ENCODE measurements at places on chromosomes 2 and 18.
A peak's percentile ranks its signal among the peaks of the same experiment; 100 is the strongest.

- DNase-seq, result no peak
Measured at GRCh38 chr2:62654876-62655359, 50.6 kb upstream of the EHBP1 start.

- DNase-seq, result no peak
Measured at GRCh38 chr18:45107425-45107824, 426.7 kb downstream of the SETBP1 start.

DNA sequence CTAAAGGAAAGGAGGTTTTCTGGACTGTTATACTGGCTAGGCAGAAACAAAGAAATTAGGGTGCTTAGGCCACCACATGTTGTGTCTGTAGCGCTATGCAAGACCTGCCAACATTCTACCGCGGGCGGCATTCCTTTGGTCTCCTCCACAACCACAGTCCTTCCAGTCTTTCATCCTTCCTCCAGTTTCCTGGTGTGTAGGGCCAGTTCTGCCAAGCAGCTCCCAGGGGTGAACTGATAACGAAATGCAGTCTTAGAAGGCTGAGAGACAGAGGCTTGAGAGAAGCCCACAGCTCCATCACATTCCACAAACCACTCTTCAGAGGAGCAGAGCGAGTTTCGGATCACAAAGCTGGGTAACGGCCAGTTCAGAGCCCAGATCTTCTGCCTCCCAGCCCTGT lies 19.5 kb upstream of the CXXC1 start:
- DNase-seq, result no peak

DNA sequence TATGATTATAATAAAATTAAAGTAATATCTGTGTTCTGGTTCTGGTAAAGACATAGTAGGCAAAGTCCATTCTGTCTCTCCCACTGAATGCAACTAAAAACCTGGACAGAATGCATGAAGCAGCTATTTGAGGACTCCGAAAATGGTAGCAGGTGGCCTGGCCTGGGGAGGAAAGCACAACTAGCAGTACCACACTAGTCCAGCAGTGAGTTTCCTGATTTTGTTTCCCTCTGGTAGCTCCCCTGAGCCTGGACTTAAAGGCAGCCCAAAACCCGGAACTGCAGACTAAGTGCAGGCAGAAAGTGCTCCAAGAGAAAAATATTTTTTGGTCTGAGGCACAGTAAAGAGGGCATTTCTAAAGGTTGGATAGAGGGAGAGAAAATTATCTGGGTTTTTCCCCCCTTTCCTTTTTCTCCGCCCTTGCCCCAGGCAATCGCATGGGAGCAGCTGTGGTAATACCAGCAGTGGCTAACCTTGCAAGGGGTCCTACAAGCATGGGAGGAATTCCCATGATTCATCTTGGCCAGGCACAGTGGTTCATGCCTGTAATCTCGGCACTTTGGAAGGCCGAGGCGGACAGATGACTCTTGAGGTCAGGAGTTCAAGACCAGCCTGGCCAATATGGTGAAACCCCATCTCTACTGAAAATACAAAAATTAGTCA lies 32.3 kb downstream of the ASXL2 start:
- DNase-seq, result no peak

GRCh38 chr2:27282892-27283291 lies 663 bp downstream of the TRIM54 start:
- DNase-seq, result no peak

GRCh38 chr18:39945076-39945475 lies 2010.0 kb upstream of the PIK3C3 start:
- DNase-seq, result no peak

DNA sequence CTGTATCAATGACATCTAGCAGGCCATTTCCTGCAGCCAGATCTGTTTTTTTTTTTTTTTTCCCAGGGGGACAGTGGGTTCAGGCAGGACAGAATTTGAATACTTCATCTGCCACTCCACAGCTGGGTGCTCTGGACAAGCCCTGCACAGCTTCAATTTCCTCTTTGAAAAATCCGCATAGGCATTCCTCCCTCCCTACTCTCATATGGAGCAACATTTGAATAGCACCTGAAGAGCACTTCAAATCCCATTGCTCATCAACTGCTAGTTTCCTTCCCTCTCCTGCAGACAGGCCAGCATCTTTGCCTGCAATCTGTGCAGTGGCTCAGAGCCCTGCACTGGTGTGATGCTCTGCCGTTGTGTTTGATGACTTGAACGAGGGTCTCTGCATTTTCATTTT lies 326.3 kb downstream of the TSN start:
- DNase-seq, result no peak

DNA sequence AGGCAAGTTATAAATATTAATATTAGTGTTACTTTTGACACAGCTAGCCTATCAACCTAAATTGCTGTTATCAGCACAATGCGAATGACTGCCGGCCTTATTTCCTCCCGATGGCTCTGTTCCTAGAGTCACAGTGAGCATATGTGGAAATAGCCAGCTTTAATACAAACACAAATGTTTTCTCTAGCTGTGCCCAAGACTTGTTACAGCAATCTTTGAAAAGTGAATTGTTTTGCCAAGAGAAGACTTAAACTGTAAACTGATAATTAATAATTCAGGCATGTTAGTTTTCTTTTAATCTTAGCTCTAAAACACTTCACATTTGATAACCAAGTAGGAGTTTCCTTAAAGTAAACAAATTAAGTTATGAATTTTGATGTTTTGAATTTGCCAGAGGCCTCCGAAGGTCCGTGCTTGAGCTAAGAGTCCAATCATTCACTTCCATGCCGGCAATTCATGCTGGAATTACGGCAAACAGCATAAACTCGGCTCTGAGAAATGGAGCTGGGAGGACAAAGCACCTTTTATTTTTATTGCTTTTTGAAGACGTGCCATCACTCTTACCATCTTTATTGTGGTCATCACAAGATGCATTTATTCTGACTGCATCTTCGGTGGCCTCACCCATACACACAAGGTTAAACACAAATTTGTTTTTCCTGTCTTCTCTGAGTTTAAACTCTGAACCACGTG lies 184.5 kb upstream of the CWC22 start:
- DNase-seq, result peak; percentile 48

DNA sequence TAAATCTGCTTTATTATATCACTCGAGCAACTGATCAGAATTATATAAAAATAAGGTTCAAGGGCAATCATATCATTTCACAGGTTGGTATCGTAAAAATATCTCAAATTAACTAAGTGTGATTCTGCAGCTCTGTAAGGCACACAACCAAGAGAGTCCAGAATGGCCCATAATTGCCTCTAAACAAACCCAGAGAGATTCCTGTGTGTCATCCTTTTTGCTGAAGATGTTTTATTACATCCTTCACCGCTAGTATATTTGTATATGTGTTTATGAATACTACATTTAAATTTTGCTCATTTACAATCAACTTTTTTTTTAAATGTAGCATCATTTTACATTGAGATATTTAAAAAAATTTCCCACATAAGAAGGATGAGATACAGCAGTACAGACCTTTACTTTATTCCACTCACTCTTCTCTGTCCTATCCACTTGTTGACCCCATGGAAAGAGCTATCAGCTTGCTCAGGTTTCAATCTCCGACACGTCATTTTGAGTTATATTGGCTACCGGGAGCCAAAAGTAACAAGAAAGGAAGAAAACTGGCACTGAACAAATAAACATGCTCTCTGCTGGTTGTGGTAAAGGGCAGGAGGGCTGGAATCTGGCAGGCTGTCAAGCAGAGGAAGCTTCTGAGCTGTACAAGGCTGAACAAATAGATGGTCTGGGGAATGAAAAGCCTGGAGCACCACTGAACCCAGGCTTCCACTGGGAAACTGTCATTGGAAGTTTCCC lies 23.1 kb downstream of the PLA2R1 start:
- DNase-seq, result peak; percentile 81

GRCh38 chr18:30925795-30926194 lies 116.7 kb downstream of the DSC3 start:
- no peak for DNase-seq

GRCh38 chr2:241116606-241117560 lies 14.8 kb upstream of the MTERF4 start:
- DNase-seq, result no peak

- no peak for DNase-seq
Measured at GRCh38 chr2:179237209-179237946, 27.3 kb downstream of the SESTD1 start.

GRCh38 chr18:47077111-47077510 lies 41.7 kb upstream of the ELOA2 start:
- DNase-seq, result no peak

DNA sequence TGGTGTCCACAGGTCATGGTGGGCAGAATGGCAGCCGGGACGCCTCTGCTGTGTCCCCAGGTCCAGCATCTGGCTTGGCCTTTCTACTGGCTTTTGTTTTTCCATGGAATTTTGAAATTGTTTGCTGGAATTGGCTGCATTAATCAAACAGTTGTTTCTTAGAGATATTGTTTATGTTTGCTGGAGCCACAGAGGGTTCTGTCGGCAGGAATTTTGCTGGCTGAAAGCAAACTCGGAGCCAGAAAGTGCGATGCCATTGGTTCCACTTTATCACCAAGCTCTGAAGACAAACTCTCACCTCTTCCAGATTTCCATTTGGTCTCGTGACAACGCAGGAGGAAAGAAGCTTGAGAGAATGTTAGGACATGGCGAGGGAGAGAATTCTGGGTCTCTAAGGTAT lies 199.2 kb upstream of the COPS8 start:
- DNase-seq, result no peak

- DNase-seq, result no peak
Measured at GRCh38 chr2:96701636-96702035, 38.2 kb downstream of the LMAN2L start.

DNA sequence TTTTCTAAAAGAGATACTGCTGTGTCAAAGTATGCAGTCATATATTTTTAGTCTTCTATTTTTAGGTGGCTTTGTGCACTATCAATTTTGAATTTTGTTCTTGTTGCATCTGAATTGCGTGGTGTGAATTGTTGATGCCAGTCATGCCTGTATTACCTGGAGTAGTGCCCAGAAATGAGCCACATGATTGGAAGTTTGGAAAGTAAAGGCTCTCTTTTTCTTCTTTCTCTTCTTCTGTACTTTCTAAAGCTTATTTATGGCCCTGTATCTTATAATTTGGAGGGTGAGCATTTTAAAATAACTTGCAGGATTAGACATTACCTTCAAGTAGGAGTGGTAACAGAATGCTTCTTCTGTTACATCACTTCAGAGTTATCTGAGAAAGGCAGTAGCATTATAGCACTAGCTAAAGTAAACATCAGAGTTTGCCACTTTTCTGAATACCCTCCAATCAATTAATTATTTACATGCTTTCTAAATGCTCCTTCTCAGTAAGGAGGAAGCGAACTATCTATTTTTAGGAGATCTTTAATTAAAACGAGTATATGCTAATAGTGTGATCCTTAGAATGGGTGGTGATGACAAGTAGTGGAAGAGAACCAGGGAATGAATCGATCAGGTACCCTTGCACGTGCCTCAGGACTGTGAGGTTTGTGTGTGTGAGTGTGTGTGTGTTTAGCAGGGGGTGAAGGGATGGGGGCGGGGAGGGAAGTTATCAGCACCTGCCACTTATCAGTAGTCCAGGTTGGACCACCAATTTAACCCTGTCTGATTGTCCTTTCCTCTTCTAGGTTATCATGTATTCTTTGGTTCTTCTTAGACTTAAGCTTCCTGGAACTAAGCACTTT lies 112.5 kb downstream of the MAP3K20 start:
- peak; percentile 63 for DNase-seq

GRCh38 chr2:226906163-226906693 lies 70.4 kb downstream of the RHBDD1 start:
- no peak for DNase-seq

DNA sequence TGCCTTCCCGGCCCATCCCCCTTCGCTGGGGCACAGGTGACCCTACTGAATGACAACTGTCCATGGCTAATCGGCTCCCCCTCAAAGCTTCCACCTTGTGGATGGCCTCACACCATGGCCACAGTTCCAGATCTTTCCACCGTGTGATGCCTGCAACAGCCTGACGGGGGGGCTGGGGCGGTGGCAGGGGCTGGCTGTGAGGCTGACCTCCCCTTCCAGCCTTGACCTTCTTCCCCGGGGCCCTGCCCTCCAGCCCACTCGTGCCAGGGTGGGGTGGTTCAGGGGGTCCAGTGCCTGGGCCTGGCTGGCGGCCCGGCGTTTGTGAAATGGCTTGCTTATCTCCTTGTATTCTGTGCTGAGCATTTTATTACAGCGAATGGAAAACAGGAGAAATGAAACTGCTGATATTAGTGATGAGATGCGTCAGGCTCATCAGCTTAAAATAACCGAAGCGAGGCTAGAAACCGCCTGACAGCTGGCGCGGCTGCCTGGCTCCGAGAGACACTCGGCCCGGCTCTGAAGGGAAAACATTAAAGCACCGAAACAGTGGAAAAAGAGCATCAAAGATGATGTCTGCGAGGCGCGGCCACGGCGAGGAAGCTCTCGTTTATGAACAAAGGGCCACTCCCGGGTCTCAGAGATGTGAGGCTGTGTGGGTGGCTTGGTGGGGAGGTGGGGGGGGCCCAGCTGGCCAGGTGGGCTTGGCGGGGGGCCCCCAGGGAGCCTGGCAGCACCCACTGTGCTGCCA lies 916 bp upstream of the PDCD1 start:
- DNase-seq, result no peak

DNA sequence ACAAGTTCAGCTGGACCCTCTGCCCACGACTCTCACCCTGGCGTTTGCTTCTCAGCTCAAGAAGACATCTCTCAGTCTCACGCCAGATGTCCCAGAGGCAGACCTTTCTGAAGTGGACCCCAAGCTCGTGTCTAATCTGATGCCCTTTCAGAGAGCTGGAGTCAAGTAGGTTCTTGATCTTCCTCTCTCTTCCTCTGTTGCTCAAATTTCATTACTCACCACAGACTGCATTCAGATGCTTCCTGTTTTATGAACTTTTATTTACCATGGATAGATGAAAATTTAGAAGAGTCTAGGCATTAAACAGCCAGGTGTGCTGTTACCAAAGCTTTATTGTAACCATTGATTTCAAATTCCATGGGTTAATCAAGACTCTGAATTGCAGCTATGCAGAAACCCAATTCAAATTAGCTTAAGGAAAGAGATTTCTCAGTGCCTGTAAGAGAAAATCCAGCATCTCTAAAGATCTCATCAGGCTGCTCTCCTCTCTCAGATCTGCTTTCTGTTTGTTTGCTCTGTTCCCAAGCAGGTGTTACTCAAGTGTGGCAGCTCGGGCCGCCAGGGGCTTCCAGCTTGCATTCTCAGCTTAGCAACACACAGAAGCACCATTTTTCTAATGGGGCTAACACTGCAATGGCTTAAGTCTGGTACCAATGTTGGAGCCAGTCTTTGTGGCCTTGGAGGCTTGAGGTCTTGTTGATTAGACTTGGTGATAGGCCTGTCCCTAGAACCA lies 16.5 kb downstream of the SMARCAL1 start:
- DNase-seq, result no peak

GRCh38 chr18:8721716-8722115 lies 16.4 kb downstream of the MTCL1 start:
- no peak for DNase-seq

GRCh38 chr2:238391042-238391689 lies 35.6 kb upstream of the ASB1 start:
- DNase-seq, result no peak

- no peak for DNase-seq
Measured at GRCh38 chr2:201275069-201275468, 14.7 kb downstream of the CASP8 start.

DNA sequence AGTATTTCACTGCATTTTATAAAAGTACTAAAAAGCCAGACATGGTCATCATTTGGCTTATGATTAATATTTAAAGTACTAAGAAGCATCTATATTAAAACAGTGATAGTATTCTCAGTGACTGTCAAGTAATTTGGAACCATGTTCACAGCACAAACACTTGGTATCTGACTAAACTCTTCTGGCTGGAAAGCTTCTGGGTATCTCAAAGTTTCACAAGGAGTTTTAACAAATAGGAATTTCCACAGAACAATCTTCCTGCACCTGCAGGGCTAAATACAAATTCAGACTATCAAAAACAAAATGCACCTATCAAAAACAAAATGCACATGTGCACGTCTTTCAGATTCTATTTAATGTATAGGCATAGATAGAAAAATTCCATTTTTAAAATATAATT lies 158.8 kb downstream of the L3MBTL4 start:
- DNase-seq, result no peak

Measured in NCI-H460 (cell line).